ENCODE measurements at places on chromosomes 4 and X.

DNA sequence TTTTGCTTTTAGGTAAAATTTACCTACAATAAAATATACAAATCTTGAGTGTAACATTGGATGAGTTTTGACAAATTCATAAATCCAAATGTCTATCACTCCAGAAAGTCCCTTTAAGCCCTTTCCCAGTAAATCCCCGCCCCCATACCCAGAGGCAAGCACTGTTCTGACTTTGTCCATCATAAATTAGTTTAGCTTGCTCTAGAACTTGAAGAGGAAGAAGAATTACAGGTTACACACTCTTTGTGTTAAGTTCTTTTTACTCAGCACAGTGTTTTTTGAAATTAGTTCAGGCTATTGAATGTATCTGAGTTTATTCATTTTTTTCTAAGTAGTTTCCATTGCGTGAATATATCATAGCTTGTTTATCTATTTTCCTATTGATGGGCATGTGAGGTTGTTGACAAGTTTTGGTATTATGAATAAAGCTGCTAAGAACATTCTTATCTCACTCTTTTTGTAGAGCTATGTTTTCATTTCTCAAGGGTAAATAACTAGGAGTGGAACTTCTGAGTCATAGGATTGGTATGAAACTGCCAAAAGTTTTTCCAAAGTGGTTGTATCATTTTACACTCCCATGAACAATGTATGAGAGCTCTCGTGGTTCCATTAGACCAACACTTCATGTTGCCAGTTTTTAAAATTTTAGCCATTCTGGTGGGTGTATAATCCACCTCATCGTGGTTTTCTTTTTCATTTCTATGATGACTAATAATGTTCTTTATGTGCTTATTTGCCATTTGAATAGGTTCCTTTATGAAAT, 22.4 kb upstream of the HPSE start:
- DNase-seq, result no peak

DNA sequence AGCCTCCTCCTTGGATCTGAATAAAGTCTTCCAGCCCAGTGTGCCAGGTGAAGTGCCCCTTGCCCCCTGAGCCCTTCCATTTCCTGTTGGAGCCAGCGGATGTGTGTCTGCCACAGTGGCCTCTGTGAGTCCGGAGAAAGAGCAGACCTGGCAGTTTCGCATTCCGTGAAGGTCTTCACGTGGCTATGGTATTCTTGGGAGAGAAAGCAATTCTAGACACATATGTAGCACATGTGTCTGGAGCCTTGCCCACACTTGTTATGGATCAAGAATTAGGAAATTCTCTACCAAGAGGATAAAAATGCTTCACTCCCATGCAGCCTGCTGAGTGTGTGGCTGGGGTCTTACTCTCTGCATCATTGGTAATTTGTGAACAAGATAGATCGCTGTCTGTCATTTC, 130.9 kb downstream of the REPS2 start:
- no peak for DNase-seq

DNA sequence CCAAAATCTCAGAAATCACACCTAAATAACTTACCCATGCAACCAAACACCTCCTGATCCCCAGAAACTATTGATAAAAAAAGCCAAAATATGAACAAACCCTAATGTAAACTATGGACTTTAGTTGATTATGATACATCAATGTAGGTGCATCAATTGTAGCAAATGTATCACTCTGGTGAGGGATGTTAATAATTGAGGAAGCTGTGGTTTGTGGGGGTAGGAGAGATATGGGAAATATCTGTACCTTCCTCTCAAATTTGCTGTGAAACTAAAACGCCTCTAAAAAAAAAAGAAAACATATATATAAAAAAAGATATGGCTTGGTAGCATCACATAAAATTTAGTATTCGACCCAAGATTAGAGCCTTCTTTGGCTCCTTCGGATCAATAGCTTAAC, 144.3 kb upstream of the CPEB2 start:
- no peak for DNase-seq

DNA sequence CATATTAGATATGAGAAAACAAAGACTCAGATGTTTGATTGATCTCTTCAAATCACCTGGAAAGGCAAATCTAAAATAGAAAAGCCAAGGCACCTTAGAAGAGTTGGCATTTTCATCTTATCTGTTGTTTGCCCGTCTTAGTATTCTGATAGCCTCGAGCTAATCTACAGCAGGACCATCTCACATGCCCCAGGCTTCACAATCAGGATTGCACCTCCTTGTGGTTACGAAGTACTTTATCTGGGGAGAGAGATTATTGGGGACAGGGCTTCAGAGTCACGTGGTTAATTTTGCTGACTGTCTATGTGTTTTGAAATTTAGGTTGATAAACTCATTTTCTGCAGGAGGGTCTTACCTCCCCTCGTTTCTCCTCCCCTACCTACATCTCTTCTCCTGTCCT, 313.1 kb upstream of the ANXA10 start:
- no peak for DNase-seq

- DNase-seq, result no peak
These were observed 854 bp downstream of the RNF113A start for GRCh38 chrX:119870626-119871131.

- DNase-seq, result no peak
These were observed 77.1 kb upstream of the RXFP1 start for GRCh38 chr4:158444621-158445020.

GRCh38 chr4:147068564-147068963, 122.9 kb upstream of the TTC29 start:
- no peak for DNase-seq

DNA sequence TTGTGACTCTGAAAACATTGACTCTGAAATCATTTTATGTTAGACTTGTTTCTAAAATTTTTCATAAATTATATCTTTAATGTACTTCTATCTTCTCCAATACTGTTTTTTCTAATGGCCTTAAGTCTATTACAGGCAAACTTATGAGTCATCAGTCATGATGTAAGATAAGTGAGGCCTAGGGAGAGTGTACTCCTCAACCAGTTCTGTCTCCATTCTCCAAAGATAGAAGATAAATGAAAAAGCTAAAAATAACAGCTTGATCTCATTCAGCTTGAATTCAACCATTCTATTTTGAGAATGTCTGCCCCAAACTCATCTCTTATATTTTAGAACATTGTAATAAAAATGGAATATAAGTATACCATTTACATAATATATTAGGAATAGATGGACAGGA, 34.5 kb downstream of the STBD1 start:
- no peak for DNase-seq

DNA sequence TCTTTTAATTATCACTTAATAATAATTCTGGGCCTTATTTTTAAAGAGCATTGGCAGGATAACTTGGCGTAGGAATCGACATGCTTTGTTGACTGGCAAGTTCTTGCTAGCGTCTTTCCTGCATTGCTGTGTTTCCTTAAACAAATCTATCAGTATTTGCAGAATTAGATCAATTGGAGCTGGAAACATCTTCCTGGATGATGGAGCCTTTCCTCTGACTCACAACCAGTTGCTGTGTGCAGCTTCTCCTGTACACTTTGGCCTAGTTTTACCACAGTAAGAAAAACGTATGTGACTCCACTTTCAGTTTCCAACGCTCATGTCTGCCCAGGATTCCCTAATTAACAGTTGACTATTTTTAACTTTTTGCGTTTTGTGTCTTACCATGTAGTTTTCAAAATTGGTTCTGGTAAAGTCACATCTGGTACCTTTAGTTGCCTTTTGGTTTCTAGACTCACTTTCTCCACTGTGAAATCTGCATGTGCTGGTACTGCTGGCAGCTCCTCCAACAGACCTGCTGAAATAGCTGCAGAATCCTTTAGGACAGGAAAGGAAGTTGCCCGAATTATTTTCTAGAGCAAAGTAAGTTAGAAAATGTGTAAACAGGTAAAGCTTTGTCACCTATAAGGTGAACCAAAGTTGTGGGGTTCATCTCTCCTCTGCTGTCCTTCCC, 553.2 kb upstream of the FAT1 start:
- no peak for DNase-seq

GRCh38 chrX:132406106-132406505, 82.7 kb downstream of the MBNL3 start:
- no peak for DNase-seq

- no peak for DNase-seq
These were observed 48.6 kb downstream of the TMEM164 start for GRCh38 chrX:110051559-110051958.

All from thoracic aorta (tissue), 2 donors.